NCI-H526 treated with DMSO at 0.1 percent for 48 hours (cell line): ENCODE measurements at places on chromosomes 13 and 19.

DNA sequence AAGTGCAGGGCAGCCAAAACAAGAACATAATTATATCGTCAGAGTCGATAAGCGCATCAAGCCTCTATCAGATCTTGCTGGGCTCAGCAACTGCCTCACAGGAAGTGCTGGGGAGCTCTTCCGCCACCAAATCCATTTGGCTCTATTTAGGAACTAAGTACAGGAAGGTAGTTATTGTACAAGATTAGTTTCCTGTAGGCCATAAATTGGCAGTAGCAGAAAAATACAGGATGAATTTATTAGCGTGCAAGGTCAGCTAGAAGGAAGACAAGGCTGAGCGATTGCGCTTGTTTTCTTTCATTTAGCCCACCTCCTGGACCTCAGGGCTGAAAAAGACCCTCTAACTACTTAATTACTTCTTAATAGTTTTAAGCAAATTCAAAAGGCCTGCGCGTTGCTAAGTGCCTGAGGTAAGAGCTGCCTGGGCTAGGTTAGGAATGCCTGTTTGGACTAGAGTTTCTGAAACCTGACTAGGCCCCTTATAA lies 118.5 kb downstream of the IRS2 start:
- DNase-seq = no peak

DNA sequence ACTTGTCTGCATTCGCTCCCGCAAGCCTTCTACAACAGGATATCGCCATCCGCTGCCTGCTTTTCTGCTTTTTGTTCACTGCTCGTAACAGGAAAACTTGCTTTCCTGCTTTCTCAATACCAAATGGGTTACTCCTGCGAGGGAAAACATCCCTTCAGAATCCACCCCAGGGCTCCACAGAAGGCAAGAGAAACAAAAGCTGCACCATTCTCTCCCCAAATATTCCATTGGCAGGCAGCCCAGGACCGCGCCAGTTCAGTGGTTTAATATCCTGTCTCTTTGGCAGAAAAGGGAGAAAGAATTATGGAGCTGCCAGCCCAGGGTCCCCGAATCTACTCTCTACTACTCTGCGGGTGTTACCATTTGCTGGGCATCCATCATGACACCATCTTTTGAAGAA lies 84.7 kb upstream of the DOCK9 start:
- no peak for DNase-seq

GRCh38 chr13:20489185-20489820 lies 36.4 kb downstream of the CRYL1 start:
- DNase-seq = peak; percentile 85

- DNase-seq = no peak
Observed at GRCh38 chr13:25927932-25928331, 123.9 kb downstream of the SHISA2 start.

GRCh38 chr13:52780611-52781010 lies 41.0 kb upstream of the CNMD start:
- no peak for DNase-seq

- DNase-seq = no peak
Observed at GRCh38 chr13:60629158-60629557, 232.1 kb downstream of the TDRD3 start.

DNA sequence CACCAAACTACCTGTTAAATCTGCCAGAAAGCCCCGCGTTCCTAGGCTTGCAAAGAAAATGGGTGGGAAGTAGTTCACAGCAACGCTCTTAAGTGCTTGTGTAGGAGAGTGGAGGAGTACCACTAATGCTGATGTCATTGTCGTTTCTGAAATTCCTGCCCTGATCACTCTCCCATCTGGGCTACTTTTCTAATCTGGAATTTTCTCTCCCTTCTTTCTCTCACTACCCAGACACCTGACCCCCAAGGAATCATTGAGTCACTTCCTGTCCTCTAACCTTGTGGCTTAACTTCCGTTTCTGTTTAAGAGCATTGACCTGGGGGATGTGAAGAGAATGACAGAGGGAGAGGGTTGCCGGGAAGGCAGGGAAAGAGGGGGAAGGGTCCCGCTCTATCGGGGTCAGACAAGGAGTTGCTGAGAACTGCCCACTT lies 98.7 kb downstream of the STARD13 start:
- no peak for DNase-seq

GRCh38 chr13:98909016-98909415 lies 68.8 kb downstream of the DOCK9 start:
- DNase-seq = no peak

DNA sequence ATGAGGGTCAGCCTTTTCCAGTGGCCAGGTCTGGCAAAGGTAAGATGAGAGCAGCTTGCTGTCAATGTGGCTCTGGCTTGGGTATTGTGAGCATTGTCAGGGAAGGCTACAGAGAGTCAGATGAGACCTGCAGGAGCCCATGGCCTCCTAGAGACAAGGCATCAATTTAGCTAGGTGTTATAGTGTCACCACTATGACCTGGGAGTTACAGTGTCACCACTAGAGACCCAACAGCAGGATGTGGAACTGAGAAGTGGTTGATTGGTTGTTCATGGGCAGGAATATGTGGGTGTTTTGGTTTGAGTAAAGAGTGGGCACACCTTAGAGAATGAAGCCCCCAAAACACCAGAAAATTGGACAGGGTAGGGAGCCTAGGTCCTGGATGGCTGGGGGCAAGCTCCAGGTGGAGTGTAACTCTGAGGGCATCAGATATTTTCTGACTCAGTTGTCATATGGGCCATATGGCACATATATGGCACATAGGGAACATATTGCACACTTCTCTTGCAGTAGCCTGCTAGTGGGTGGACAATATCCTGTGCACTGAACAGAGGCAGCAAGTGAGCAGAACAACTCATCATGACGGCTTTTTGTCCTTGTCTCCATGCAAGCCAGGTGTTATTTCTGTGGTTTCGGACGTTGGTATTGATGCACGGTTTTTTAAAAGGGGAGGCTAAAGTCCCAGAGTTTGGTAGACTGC lies 46.3 kb upstream of the CEACAM21 start:
- no peak for DNase-seq

DNA sequence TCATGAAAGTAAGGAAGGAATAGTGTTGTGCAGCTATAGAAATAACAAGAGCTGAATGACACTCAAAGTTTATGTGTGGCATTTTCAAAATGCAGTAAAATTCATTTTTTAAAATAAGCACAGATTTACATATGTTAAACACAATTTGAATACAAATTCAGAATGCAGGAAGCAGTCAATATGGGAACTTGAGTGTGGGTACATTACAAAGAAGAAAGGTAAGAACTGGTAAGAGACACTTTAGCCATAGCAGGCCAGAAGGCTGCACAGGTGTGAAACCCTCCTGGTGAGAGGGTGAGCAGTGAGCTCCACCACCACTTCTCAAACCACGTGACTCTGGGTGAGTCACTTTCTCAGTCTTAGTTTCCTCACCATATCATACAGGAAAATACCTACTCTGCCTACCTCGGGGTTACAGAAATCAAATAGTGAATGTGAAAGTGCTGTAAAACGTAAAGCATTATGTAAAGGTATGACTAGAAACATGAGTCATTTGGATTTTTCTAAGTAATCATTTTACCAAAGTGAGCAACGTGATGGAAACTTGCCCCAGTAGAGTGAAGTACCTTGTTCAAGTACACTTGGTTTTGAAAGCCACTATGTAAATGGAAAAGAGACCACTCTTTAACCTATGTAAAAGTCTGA lies 40.5 kb downstream of the USP12 start:
- DNase-seq = no peak

GRCh38 chr19:48596679-48597465 lies 9.7 kb upstream of the SPACA4 start:
- no peak for DNase-seq

GRCh38 chr19:14835011-14835410 lies at the start of the genes OR7A5 and OR7C1:
TSS of gene OR7A5 (minus strand) at chr19:14835185. CDS start at chr19:14828241, 6,944 bp downstream.
TSS of gene OR7C1 (minus strand) at chr19:14835185. CDS start at chr19:14800136, 35,049 bp downstream.
- no peak for DNase-seq

- no peak for DNase-seq
Observed at GRCh38 chr13:109606520-109606919, 179.9 kb downstream of the IRS2 start.

DNA sequence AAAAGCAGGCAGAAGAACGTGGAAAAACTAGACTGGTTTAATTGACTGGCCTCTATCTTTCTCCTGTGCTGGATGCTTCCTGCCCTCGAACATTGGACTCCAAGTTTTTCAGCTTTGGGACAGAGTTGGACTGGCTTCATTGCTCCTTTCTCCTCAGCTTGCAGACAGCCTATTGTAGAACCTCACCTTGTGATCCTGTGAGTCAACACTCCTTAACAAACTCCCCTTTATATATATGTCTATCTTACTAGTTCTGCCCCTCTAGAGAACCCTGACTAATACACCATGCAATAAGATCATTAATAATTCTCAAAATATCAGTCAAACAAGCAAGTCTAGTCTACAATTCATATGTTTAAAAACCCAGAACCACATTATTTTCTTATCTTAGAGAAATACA lies 662.4 kb downstream of the TBC1D4 start:
- DNase-seq = no peak

DNA sequence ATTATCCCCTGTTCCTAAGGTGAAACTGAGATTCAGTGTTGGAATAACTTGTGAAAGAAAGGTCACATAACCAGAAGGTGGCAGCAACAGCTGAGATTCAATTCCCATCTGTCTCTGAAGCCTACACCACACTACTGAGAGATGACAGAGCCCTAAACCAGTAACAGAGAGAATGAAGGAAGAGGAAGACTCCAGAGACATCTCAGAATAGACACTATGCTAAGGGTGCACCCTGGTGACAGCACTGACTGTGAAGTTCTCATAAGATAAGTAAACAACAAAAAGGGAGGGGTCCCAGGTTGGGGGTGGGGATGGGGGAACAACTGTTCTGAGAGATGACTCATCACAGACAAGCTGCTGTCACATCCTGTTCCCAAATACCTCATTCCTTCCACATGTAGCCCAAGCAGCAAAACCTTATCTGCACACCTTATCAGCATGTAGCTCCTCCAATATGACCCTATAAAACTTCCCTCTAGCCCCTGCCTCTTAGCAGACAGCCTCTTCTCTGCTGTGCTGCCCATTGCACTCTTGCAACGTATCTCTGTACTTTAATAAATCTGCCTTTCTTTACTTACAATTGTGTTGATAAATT lies 46.5 kb downstream of the UTP14C start:
- no peak for DNase-seq

GRCh38 chr19:55158848-55159749 lies 1.6 kb upstream of the TNNI3 start:
- DNase-seq = no peak

- no peak for DNase-seq
Observed at GRCh38 chr19:2495130-2495641, 19.3 kb downstream of the GADD45B start.

GRCh38 chr19:14648506-14648905 lies 26.1 kb downstream of the ADGRE3 start:
- no peak for DNase-seq

DNA sequence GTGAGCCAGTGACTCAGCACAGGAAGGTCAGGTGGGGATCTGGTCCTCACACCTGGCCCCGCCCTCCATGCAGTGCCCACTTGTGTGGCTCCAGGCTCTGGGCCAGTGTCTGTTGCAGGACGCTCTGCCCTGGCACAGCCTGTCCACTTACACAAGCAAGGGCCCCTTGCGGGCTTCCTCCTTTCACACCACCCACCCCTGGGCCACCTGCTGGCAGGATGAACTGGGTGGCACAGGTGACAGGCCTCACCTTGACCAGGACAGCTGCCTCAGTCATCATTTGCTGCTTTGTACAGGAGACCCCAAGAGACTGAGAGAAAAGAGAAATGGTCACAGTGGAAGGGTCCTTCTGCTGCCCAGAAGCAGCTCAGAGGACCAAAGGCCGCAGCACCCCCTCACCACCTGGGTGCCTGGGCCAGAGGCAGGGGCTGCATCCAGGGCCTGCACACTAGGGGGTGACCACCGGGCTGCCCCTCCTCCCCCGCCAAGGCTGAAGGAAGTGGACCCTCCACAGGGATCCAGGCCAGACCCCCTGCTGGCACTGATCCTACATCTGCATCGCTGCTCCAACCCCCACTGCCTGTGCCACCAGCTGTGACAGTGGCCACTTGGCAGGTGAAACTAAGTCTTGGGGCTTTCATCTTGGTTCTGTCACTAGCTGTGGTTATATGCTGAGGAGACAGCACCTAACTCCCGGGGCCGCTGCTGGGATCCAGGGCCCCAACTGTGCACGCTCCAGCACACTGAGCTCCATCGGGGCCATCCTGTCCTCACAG lies 110.3 kb downstream of the TUBA3C start:
- DNase-seq = no peak

- DNase-seq = no peak
Observed at GRCh38 chr19:34794066-34794960, 21.3 kb upstream of the ZNF599 start.

GRCh38 chr13:73190477-73190876 lies 131.7 kb downstream of the KLF5 start:
- DNase-seq = no peak

GRCh38 chr13:35984776-35985453 lies 146.3 kb downstream of the DCLK1 start:
- no peak for DNase-seq

- no peak for DNase-seq
Observed at GRCh38 chr13:36973621-36974295, 25.4 kb downstream of the ALG5 start.

GRCh38 chr19:3132971-3133792 lies 2.7 kb upstream of the GNA15 start:
- no peak for DNase-seq

- no peak for DNase-seq
Observed at GRCh38 chr13:67107979-67108378, 122.2 kb downstream of the PCDH9 start.

GRCh38 chr13:97211300-97211699 lies 10.8 kb upstream of the MBNL2 start:
- no peak for DNase-seq

GRCh38 chr19:57992841-57993240 lies 9.8 kb downstream of the ZNF606 start:
- DNase-seq = no peak

DNA sequence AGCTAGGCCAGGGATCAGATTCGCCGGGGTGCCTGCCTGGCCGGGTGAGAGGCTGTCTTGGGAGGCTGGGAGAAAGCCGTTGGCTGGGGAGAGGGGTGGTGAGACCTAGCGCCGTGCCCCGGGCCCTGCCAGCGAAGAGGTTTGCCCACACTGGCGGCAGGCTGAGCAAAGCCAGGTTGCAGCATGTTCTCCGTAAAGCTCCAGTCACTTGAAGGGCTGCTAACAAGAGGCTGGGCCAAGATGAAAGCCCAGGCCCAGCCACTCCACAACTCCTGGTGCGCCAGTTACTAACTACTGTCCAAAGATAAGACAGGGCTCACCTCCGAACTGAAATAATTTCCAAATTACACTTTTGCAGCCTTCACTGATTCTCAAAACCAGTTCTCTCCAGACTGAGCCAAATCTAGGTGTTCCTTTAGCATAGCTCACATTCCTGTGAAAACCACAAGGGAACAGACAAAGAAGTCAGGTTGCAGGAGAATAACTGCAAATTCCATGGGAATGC lies 16.3 kb downstream of the ELAVL1 start:
- no peak for DNase-seq

DNA sequence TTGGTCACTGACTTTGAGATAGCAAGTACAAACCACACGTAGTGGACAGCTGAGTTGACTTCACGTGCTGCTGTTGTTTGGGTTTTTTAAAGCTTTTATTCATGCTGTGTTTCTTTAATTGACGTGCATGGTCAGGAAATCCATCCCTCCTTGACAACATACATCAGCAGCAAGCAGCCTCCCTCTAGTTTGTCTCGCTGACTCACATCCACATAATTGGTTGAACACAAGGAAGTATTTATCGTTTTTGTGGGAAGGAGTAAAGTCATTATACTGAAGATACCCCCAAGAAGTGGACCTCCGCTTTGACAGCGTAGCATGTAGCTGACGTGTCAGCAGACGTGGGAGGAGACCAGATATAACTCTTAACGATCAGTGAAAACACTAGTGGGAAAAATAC lies 355.8 kb downstream of the MYO16 start:
- DNase-seq = no peak
